Hindlimb muscle (tissue), 1 donor: ENCODE measurements at places on chromosomes 16 and 17. TPM values are rescaled to one million over a fixed set of nuclear protein-coding genes. Genes with fewer than 3 reads are reported as not detected.

DNA sequence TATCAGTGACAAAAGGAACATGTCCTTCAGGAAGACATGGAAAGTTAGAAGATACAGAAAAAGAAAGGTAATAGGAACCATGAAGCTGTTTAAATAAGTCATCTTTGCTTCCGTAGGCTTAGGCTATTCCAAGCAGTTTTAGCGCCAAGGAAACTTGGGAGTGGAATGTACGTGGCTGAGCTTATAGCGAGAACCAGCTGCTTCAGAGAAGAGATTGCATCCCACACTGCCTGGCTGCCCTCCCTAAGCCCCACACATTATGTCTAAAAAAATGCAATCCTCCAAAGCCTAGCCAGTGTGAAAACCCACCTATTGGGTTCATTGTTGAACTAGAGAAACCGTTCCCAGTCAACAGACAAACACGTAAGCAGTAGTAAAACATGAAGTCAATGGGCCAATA is 149.9 kb downstream of the SLC39A11 start:
- peak; percentile 22 for DNase-seq

DNA sequence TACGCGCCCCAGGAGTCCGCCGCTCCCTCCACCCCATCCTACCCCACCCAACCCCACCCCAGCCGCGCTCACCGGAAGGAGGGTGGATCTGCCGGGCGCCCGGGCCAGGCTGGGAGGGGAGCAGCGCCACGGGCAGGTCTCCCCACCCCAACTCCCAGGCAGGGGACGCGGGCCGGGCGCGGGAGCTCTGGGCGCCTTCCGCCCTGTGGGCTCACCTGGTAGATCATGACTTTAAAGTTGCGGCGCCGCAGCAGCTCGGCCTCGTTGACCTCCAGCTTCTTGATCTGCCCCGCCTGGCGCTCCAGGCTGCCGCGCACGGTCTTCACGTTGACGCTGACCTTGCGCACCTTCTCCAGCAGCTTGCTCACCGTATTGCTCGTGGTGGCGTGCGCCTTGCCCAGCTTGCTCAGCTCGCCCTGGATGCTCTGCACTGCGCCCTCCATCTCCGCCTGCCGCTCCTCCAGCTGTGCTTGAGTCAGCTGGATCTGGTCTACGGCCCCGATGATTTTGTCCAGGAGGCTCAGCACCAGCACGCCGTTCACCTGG is 571 bp downstream of the CAVIN1 start:
- DNase-seq, result no peak

DNA sequence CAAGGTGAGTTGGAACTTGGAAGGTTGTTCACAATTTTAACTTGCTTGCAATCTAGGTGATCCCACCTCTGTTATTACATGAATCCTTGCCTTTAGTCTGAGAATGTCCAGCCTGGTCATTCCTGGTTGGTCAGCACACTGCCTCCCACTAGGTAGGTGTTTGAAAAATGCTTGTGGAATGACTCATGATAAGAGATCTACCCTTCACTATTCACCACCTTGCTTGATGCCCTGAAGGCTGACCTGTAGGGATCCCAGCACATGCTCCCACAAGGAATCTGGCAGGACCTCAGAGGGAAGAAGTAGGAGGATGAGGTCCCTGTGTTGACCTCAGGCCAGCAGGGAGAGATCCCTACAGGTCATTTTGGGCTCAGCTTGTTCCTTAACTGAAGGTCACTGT is 30.2 kb upstream of the ABCA3 start:
- DNase-seq, result no peak

DNA sequence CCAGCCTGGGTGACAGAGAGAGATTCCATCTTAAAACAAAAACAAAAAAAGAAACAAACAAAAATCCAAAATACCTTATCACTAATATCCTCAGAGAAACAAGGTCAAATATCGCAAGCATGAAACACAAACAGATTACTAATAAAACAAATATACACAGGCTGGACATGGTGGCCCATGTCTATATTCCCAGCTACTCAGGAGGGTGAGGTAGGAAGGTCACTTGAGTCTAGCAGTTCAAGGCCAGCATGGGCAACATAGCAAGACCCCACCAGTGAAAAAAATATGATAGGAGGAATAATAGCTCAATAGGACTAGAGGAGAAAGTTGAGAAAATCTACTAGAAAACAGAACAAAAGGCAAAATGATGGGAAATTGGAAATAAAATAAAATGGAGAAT is 6.9 kb upstream of the ALOX15B start:
- DNase-seq, result no peak

- peak; percentile 77 for DNase-seq
These were observed at the start of gene SYT17 for GRCh38 chr16:19167710-19168370. TSS of gene SYT17 (plus strand) at chr16:19168240. CDS start at chr16:19168647, 407 bp downstream.

DNA sequence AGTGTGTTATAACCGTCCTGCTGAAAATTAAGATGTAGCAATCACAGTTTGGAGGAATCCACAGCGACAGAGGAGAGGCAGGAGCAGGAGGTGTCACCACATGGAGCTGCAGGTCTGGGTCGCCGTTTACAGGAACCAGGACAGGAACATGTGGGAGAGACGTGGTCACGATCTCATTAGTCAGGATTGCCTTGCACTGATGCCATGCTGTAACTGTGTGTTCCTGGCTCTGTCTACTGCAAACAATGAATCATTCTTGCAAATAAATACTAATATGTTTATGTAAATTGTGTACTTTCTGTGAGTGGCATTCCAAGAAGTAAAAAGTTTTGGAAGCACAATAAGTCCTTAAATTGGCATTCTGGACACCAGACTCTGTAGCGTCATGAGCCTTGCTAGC is 271.8 kb downstream of the CPPED1 start:
- DNase-seq, result no peak

DNA sequence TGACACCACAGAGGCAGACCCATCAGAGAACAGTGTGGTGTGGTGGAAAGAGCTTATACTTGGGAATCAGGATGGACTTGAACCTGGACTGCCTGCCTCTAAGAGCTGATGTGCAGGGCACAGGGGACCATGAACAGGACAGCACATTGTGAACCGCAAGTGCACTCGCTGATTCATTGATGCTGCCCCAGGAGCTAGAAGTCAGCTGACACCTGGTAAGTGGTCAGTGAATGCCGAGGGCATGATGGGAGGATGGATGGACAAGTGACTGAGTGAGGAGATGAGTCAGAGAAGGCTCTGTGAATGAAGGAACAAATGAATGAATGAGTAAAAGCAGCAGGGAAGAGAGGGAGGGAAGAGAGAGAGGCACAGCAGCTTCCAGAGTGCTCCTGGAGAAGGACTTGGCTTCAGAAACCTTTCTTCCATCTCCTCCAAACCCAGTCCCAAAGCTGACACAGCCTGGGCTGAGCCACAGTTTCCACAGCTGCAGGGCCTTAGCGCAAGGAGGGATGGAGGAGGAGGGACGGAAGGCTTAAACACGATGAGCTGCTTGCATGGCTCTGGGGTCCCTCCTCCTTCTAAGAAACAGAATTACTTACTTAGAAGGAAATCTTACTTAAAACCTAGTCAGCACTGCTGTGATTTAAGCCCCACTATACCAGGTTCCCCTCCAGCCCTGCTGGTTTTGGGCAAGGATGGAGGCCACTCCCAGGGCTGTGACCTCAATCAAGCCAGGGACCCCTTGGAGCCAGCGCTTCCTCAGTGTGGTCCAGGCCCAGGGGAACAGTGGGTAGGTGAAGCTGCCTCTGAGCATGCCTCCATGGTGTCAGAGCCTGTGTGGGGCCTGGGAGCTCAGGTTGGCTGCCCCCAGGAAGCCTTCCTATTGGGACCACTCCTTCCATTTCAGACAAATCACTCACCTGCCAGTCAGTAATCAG is 184.6 kb downstream of the TMEM132E start:
- peak; percentile 74 for DNase-seq

DNA sequence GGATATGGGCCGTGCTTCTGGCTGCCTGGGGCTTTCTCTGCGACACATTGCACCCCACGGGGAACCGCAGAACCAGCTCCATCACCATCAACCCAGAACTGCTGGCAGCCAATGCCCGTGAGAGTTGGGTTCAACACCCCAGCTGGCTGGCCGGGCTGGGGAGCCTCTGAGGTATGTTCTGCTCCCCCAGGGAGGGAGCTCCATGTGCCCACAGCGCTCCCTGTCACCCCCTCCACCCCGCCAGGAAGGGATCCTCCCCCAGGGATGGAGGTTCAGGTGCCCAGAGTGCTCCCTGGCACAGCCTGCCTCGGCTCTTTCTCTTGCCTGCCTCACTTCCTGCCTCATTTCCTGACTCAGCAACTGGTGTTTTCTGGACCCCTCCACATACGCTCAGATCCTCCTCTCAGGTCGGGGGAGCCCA is 24.2 kb upstream of the MPRIP start:
- no peak for DNase-seq

DNA sequence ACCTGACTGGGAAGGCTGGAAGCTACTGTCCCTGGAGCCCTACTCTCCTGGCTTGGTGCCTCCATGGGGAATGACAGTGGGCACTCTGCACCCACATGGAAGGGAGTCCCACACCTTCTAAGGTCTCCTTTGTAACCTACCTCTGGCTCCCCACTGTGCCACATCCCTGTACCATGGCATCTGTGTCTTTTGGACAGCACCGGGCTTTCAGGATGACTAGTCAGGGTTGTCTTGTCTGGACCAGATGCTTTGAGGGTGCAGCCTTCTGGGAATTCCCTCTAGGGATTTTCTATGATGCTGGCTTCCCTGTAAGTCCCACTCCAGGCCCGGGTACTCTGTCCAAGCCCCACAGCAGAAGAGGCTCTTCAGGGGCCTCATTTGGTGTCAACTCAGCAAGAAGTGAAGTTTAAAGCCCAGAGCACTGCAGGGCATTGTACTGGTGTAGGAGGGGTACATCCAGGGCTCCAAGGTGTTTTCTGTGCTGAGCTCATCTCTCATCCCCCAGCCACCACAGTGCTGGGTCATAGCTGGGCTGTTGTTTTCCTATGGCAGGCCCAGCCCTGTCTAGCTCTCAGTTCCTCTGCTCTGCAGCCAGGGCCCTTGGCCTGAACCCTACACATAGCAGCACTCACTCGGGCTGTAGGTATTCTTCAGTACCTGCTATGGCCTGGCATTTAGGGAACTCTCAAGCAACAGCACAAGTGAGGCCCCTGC is 255.3 kb downstream of the CPPED1 start:
- no peak for DNase-seq

- DNase-seq, result no peak
These were observed 11.6 kb upstream of the DPEP1 start for GRCh38 chr16:89601906-89602272.

- DNase-seq, result no peak
These were observed 60.5 kb upstream of the ERN1 start for GRCh38 chr17:64190472-64190871.

DNA sequence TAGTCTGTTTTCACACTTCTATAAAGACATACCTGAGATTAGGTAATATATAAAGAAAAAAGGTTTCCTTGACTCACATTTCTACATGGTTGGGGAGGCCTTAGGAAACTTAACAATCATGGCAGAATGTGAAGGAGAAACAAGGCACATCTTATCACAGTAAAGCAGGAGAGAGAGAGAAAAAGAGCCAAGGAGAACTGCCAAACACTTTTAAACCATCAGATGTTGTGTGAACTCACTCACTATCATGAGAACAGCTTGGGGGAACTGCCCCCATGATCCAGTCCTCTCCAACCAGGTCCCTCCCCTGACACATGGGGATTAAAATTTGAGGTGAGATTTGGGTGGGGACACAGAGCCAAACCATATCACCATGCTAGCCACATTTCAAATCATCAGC is 547.9 kb downstream of the CDH13 start:
- no peak for DNase-seq

DNA sequence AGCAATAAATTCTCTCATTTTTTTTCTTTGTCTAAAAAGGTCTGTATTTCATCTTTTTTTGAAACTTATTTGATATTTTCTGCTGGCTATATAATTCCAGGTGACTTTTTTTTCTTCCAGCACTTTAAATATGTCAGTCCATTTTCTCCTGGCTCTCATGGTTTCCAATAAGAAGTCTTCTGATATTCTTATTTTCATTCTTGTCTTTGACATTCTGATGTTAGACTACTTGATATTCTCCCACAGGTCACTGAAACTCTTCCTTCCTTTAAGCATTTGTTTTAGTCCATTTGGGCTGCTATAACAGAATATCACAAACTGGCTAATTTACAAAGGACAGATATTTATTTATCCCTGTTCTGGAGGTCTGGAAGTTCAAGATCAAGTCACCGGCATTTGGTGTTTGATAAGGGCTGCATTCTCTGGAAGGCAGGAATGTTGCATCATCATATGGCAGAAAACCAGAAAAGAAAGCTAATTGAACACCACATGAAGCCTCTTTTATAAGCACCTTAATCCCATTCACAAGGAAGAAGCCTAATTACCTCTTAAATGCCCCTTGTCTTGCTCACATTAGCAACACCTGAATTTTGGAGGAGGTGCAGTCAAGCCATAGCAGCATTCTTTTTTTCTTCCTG is 242.1 kb upstream of the TNRC6C start:
- no peak for DNase-seq

DNA sequence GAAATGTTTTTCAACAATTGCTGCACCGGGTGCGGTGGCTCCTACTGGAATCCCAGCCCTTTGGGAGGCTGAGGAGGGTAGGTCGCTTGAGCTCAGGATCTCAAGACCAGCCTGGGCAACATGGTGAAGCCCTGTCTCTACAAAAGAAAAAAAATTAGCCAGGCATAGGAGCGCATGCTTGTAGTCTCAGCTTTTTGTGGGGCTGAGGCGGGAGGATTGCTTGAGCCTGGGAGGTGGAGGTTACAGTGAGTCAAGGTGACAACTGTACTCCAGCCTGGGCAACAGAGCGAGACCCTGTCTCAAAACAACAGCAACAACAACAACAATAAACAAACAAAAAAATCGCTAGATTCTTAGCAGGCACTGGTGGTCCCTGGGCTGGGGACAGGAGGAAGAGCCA is 28.5 kb downstream of the IL21R start:
- DNase-seq, result no peak

GRCh38 chr16:57446531-57447185 is 527 bp downstream of the CIAPIN1 start:
- DNase-seq, result peak; percentile 40

DNA sequence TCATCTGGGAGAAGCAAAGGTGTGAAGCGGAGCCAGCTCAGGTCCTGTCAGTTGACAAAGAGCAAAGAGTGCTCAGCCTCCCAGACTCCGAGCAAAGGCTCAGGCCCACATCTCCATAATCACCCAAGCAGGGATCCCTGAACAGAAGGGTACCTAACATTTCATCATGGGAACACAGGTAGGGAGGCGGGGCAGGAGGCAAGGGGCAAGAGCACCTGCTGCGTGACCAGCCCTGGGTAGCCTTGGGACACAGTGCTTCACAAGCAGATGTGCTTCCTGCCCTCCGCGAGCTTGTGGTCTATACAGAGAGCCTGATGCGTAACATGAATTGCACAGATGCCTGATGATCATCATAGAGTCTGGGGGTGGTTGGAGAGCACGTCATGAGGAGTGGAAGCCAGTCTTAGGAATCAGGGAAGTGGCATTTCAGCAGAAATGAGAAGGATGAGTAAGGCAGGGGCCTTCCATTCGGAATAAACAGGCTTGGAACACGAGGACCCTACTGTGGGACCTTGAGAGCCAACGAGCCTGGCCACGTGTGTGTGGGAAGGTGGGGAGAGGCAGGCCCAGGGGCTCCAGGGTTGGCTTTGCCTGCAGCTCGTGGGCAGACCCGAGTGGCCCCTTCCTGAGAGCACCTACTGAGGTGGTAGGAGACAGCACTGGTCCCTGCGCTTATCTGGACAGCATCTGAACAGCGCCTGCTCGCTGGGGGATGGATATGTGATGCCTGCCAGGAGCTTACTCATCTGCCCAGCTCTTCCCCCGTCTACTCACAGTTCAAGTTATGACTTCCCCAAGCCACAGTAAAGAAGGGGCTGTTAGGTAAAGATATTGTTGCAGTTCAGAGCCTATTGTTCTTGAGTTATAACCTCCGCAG is 125.8 kb downstream of the CCDC182 start:
- DNase-seq, result no peak

TSPOAP1 gene
- polyA plus RNA-seq, result 5.5 TPM

KRT33B gene
- polyA plus RNA-seq, result not detected

XYLT2 gene
- polyA plus RNA-seq, result 27.3 TPM

BCKDK gene
- polyA plus RNA-seq, result 33.9 TPM

SLFN12L gene
- polyA plus RNA-seq, result 0.19 TPM
